HT-29 (cell line): ENCODE measurements at places on chromosomes 3 and 15. TPM values are rescaled to one million over a fixed set of nuclear protein-coding genes. Genes with fewer than 3 reads are reported as not detected.

SLC28A2 gene
- total RNA-seq, result not detected in 2 replicates

CPLX3 gene
- total RNA-seq, result 0.13 and 0.25 TPM in 2 replicates

OR5K3 gene
- not detected in 2 replicates for total RNA-seq

ZNF860 gene
- 3.9 and 7.5 TPM in 2 replicates for total RNA-seq

SUCNR1 gene
- 0.05 and 0.08 TPM in 2 replicates for total RNA-seq

SMCO1 gene
- total RNA-seq, result not detected in 2 replicates

PFKFB4 gene
- 2.0 and 5.0 TPM in 2 replicates for total RNA-seq

RAD18 gene
- total RNA-seq, result 3.8 and 12.8 TPM in 2 replicates

PRSS50 gene
- not detected in 2 replicates for total RNA-seq

UROC1 gene
- total RNA-seq, result not detected in 2 replicates

EIF4E3 gene
- 0.21 and 0.28 TPM in 2 replicates for total RNA-seq

LDHAL6B gene
- total RNA-seq, result not detected in 2 replicates

VIPR1 gene
- 60.4 and 74.4 TPM in 2 replicates for total RNA-seq

COLQ gene
- total RNA-seq, result not detected in 2 replicates

LTF gene
- total RNA-seq, result 0.03 and 1.1 TPM in 2 replicates

MB21D2 gene
- total RNA-seq, result 3.0 and 4.3 TPM in 2 replicates

GASK1A gene
- 0.18 TPM in 1 of 2 replicates, not detected in the other for total RNA-seq

MINAR1 gene
- 0.25 and 0.42 TPM in 2 replicates for total RNA-seq

CBLB gene
- total RNA-seq, result 3.8 and 8.3 TPM in 2 replicates

CCDC13 gene
- not detected in 2 replicates for total RNA-seq
